M059J (cell line): ENCODE measurements at places on chromosomes 3 and 15. TPM values are rescaled to one million over a fixed set of nuclear protein-coding genes. Genes with fewer than 3 reads are reported as not detected.
A peak's percentile ranks its signal among the peaks of the same experiment; 100 is the strongest.

BFSP2 gene
- not detected in 2 replicates for total RNA-seq

DNA sequence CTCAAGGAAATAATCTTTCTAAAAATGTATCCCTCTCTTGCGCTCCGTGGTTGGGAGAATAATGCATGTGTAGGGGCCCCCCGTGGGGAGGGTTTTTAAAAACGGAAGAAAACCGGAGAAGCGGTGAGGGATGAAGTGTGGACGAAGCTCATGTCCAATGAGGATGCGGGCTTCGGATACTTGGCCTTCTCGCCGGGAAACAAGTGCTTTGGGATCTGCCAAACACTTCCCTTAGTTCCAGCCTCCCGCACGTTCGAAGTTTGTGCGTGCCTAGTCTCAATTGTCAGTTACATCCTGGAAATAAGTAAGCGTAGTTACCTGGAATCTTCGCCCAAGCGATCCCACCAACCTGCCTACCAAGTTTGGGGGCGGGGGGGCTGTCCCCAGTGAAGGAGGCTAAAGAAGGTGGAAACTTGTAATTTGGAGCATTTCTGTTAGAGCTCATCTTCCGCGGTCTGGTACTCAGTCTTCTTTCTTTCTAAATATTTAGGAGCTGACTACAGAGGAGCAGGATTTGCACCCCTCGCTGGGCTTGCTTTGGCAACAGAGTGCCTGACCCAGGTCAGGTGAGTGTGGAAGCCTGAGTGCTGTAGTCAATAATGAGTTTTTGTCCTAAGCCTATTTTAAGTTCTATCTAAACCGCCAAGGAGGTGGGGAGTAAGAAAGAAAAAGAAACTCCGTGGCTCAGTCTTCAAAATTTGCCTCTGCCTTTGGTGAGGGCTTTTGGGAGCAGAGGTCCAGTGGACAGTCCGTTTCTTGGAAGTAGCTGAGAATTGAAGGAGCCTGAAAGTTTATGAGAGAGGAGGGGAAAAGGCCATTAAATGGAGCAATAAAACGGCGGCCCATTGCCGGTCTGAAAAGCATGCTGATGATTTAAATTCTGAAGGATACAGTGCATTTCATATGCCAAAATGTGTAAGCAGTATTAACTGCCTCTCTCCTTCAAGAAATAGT, 1.1 kb downstream of the ITPR1 start:
- DNase-seq, result peak; percentile 26

CDHR4 gene
- not detected in 2 replicates for total RNA-seq

DNA sequence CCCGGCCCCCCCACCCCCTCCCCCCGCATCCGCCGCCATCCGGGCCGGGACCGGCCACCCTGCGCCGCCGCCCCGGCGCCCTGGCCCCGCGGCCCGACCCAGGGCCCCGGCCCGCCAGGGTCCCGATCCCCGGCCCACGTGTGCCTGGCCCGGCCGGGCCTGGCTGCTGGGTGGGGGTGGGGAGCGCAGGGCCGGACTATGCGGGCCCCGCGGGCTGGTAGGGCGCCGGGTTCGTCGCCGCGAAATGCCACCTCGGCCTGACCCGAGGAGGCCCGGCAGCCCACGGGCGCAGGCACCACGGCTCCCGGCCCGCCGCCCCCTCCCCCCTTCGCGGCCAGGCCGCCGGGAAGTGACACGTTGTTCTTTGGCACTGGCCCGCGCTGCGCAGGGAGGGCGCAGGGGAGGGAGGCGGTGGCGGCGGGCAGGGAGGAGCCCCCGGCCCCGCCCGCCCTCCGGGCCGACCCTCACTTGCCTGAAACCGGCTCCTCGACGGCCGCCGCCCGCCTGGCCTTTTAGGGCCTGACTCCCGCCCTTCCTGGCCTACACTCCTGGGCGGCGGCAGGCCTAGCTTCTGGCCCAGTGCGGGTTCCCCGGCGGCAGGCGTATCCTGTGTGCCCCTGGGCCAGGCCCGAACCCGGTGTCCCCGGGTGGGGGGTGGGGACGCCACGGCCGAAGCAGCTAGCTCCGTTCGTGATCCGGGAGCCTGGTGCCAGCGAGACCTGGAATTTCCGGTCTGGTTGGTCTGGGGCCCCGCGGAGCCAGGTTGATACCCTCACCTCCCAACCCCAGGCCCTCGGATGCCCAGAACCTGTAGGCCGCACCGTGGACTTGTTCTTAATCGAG, 515 bp downstream of the EIF4G1 start:
- DNase-seq, result peak; percentile 72

DNA sequence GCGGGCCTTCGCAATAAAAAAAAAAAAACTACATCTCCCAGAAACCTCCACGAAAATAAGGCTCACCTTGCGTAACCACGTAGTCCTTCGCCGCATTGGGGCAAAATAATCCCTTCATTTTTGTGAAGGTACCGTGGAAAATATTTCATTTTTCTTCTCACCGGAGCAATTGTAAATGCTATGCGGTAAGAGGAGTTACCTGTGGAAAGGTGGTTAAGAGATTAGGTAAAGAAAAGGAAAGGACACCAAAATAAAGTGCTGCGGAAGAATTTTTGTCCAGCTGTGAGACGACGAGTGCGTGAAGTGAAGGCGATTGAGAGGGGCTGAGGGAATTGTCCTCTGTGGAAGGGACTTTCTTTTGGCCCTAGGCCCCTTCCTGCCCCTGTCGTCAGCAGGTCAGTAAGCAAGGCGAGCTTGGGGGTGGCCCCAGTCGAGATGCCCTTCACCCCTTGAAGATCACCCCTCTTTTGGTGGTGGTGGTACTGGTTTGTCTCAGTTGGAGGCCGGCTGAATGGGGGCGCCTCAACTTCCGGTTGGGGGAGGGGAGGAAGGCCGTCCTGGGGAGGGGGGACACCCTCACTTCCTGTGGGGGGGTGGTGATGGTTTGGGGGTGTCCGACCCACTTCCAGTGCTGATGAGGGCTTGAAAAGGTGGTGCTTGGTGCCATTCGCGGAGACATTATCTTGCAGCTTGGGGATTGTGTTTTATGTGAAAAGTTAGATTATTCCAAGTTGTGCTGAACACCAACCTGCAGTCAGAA, at the start of gene HMG20A:
TSS of gene HMG20A (plus strand) at position 279 of the 760 bp plus-strand sequence. CDS start 37,520 bp downstream, outside the sequence.
- peak; percentile 62 for DNase-seq

GRCh38 chr3:59480486-59480995, 430.7 kb upstream of the CFAP20DC start:
- peak; percentile 86 for DNase-seq

DNA sequence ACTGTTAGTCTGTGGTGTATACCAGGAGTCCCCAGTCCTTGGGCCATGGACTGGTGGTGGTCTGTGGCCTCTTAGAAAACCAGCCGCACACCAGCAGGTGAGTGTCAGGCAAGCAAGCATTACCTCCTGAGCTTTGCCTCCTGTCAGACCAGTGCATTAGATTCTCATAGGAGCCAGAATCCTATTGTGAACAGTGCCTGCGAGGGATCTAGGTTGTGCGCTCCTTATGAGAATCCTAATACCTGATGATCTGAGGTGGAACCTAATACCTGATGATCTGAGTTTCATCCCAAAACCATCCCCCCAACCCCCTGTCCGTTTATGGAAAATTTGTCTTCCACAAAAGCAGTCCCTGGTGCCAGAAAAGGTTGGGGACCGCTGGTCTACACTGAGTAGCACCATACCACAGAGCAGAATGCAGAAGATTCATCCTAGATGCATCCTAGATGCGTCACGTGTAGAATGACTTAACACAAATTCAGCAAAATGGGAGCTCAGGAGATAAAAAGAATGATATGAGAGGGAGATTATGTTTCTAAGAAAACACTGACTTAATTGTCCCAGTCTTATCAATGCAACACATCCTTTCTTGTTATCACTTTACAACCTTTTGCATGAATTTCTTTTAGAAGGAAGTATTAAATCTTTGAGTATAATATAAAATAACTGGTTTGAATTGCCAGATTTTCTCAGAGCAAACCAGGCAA, 28.5 kb downstream of the SELENOT start:
- no peak for DNase-seq

IGF2BP2 gene
- total RNA-seq, result 59.1 and 72.0 TPM in 2 replicates

DNA sequence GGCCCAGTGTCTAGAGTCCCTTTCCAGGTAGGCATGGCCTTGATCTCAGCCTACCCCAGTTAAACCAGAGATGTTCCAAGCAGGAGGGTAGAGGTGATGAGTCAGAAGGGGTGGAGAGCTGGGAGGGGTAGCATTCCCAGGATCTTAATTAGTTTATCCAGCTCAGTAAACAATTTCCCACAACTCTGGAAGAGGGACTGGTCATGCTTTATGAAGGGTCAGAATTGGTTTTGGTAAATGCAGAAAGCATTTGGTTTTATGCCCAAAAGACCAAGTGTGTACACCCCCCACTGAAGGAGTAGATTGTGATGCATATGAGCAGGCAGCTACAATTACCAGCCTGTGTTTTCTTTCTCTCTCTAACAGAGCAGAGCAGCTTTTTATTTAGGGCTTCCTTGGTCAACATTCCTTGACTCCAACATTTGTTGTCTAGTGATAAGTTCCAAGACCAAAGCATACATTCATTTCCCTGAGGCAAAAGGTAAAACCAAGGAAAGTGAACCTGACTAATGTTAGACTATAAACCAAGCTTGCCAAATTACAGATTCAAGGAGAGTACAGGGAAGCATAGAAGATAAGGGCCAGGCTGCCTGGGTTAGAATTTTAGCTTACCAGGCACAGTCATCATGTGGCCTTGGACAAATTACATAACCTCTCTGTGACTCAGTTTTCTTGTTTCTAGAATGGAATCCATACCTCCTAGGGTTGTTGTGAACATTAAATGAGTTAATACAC, 17.6 kb downstream of the EXOSC7 start:
- DNase-seq, result peak; percentile 92

- peak; percentile 91 for DNase-seq
These were observed 14.5 kb downstream of the EMC4 start for GRCh38 chr15:34239151-34239808.

- no peak for DNase-seq
These were observed 2.0 kb upstream of the MANF start for GRCh38 chr3:51382947-51383578.
